ENCODE measurements at places on chromosomes 12 and 14. TPM values are rescaled to one million over a fixed set of nuclear protein-coding genes. Genes with fewer than 3 reads are reported as not detected.

Gene RERG
- 1.5 TPM for total RNA-seq

Gene TEAD4
- 1.6 TPM for total RNA-seq

Gene CD4
- total RNA-seq, result 22.7 TPM

Gene DUSP6
- total RNA-seq, result 31.5 TPM

Gene HSPB8
- total RNA-seq, result 0.96 TPM

Gene ZNF740
- 25.9 TPM for total RNA-seq

Gene TRAF3
- 8.5 TPM for total RNA-seq

Gene NUAK1
- total RNA-seq, result 3.4 TPM

Gene PUS7L
- total RNA-seq, result 3.5 TPM

Gene SUDS3
- 10.8 TPM for total RNA-seq

Gene PRPH
- total RNA-seq, result not detected

Gene IL31
- total RNA-seq, result not detected

Gene PRICKLE1
- 1.9 TPM for total RNA-seq

Gene CCDC60
- total RNA-seq, result not detected

Gene SPPL3
- 17.5 TPM for total RNA-seq

Gene TAS2R42
- total RNA-seq, result not detected

Gene MANSC4
- total RNA-seq, result not detected

Gene SLCO1A2
- total RNA-seq, result 3.7 TPM

Gene TMEM63C
- 0.35 TPM for total RNA-seq
